EL (cell line): ENCODE measurements at places on chromosomes 12 and 14.

- no peak for DNase-seq
Measured at GRCh38 chr14:75120541-75121291, 6.1 kb downstream of the NEK9 start.

DNA sequence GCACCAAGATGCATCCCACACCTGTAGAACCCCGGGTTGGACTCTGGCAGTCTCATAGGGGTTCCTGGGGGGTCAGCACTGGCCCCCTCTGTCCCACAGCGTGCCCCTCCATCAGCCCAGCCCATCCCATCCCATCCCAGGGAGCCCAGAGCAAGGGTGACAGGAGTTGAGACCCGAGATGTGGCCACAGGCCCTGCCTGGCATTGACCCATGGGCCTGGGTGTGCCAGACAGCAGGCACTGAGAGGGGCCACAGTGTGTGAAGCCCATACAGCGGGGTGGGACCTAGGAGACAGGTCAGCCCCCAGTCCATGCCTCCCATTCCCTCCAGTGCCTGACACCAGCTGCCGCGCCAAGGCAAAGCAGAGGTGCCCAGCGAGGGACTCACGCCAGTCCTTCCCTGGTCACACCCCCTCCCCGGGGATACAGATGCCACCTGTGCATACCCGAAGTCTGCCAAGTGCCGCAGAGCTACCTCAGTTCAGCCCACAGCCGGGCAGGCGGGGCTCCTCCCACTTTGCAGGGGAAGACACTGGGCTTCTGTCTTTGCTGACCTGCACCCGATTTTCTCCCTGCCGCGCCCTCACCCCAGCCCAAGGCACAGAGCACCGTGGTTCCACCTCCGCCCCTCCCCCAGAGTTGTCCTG, 50.4 kb downstream of the CYP46A1 start:
- DNase-seq = no peak

- DNase-seq = no peak
Measured at GRCh38 chr12:84085046-84085445, 827.6 kb downstream of the SLC6A15 start.

- DNase-seq = no peak
Measured at GRCh38 chr14:76829650-76830421, 3.6 kb downstream of the LRRC74A start.

- no peak for DNase-seq
Measured at GRCh38 chr12:89247541-89247942, 104.8 kb downstream of the DUSP6 start.

GRCh38 chr12:1350055-1350933, 244.1 kb downstream of the FBXL14 start:
- DNase-seq = peak; percentile 95

DNA sequence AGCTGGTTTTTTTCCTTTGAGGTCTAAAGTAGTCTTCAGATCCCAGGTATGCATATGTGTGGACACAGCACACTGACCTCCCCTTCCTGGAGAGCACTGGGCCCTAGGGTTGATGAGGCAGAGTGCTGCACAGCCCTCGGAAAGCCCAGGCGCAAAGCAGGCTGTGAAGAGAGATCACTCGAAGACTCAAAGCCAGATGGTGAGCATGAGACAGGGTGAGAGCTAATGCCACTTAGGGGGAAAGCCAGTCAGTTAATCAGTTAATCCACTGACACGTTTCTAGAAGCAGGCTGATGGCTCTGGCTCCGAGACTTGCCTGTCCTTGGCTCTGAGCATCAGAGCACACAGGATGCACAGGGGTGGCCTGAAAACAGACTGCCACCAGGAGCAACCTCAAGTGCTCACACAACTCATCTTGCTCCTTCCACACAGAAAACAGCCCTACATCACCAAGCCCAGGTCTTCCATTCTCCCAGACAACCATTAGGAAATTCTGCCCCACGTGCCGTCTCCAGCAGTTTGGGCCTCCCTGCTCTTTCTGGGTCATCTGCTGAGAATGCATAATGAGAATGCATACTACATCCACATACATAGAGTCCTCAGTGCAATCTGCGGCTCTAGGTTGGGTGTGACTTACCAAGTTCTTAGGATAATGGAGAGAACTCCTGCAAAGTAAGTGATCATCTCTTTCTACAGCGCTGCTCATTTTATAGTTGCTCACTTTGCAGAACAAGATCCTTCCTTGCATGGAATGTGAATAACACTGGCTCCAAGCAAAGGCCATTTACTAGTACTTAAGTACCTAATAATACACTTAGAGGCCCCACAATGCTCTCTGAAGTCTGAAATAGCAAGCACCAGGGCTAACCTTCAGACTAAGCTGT, 12.0 kb downstream of the AQP6 start:
- DNase-seq = no peak

- DNase-seq = no peak
Measured at GRCh38 chr12:86249851-86250250, 6.3 kb downstream of the MGAT4C start.

DNA sequence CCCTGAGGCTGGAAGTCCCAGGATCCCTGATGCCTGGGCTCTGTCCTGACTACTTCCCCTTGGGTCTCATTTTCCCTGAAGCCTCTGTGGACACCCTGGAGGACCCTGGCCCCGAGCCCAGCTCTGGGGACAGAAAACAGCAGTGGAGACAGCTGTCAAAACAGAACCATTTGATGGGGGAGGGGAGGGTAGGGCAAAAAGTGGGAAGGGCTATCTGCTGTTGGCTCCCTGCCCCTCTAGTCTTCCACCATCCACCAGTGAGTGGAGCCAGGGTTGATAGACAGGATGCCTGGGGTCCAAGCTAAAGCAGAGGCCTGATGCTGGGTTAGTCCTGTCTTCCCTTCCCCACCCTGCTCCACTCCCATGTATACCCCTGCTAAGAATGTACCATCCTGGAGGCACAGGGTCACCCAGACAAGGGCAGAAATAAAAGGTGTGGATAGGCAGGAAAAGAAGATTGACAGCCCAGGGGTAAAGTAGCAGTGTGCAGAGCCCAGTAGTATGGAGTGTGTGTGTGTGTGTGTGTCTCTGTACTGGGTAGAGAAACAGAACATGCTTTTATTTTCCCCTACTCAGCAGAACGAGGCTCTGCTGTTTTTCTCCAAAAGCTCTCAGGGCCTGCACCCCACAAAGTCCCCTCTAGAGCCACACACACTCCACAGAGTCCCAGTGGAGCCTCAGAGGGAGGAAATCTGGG, 9.8 kb downstream of the ZNF385A start:
- no peak for DNase-seq

- no peak for DNase-seq
Measured at GRCh38 chr14:106875503-106875902, 1349.1 kb downstream of the TMEM121 start.

- DNase-seq = peak; percentile 18
Measured at GRCh38 chr14:63249092-63249491, 44.8 kb downstream of the RHOJ start.

- peak; percentile 50 for DNase-seq
Measured at GRCh38 chr14:23121361-23121771, 2.3 kb upstream of the CEBPE start.

DNA sequence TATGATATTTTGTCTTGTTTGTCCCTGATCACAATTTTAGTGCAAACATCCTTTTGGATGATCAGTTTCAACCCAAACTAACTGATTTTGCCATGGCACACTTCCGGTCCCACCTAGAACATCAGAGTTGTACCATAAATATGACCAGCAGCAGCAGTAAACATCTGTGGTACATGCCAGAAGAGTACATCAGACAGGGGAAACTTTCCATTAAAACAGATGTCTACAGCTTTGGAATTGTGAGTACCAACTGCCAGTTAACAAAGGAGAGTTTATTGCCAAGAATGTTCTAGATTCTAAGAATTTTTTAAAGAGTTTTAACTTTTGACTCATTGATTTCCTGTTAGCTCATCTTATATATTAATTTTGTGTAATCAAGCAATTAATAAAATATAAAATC, 55.4 kb downstream of the IRAK3 start:
- no peak for DNase-seq

- no peak for DNase-seq
Measured at GRCh38 chr12:52613384-52614030, 4.9 kb downstream of the KRT73 start.

GRCh38 chr12:31603546-31604009, 12.6 kb upstream of the DENND5B start:
- no peak for DNase-seq

DNA sequence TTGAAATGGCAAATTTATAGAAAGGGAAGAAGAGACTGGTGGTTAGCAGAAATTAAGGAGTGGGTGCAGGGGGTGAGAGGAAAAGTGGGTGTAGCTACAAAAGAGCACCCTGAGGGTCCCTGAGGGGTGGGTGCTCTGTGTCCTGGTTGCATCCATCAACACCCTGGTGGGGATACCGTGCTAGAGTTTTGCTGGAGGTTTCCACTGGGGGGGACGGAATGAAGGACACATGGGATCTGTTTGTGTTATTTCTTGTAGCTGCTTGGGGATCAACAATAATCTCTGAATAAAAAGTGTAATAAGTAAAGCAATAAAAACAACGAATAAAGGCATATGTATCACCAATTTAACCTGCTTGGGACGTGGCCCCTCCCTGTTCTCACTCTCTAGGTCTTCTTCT, 175.3 kb downstream of the KIF26A start:
- no peak for DNase-seq

- no peak for DNase-seq
Measured at GRCh38 chr12:109065154-109065852, 12.9 kb downstream of the USP30 start.

GRCh38 chr12:38907201-38907923, 2.0 kb upstream of the CPNE8 start:
- no peak for DNase-seq

DNA sequence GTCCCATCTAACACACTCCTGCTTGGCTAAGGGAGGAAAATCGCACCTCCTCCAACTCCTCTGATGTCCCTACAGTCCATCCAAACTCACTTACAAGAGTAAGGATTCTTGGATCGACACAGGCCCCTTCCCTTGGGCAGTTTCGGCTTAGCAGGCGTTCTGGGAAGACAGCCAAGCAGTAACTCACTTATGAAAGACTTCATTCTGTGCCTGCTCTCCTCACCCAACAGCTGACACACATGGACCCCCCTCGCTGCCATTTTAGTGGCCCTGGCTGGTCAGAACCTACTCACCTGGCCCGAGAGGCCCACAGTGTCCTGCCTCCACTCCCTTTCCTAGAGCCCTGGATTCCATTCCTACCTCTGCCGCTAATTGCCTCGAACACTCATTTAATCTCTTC, 52.3 kb upstream of the BCL2L14 start:
- DNase-seq = peak; percentile 29

- no peak for DNase-seq
Measured at GRCh38 chr12:93102744-93103143, 173.6 kb upstream of the EEA1 start.

DNA sequence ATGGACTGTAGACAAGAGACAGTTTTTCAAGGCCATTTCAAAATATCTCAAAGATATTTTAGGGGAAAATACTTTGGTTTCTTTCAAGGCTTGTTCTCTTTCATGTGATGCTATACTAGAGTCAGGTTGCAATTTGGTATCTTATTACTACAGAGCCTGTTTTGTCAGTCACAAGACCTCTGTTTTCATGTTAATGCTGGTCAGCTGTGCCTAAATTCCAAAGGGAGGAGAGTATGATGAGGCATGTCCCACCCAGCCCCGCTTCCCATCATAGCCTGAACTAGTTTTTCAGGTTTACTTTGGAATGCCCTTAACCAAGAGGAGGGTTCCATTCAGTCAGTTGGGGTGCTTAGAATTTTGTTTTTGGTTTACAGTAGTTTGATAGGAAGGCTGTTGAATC, 52.6 kb downstream of the GPHB5 start:
- no peak for DNase-seq

DNA sequence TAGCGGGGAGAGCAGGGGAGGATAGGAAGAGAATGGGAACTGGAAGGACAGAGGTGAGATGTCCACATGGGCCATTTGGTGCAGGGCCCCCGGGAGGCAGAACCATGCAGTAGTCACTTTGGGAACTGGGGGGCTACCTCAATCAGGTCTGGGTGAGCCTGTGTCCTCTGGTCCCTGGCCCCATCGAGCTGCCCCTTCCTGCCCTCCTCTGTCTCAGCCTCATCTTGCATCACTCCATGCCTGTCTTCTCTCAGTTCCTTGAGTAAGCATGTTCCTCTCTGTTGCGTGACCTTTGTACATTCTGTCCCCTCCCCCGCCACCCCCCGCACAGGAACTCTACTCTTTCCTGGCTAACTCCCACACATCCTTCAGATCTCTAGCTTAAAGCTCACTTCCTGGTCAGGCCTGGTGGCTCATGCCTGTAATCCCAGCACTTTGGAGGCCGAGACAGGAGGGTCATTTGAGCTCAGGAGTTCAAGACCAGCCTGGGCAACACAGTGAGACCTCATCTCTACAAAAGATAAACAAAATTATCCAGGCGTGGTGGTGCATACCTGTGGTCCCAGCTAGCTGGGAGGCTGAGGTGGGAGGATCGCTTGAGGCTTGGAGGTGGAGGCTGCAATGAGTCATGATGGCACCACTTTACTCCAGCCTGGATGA, 23.2 kb downstream of the FOS start:
- DNase-seq = no peak

GRCh38 chr12:87086118-87086891, 830.1 kb upstream of the MGAT4C start:
- peak; percentile 6 for DNase-seq

DNA sequence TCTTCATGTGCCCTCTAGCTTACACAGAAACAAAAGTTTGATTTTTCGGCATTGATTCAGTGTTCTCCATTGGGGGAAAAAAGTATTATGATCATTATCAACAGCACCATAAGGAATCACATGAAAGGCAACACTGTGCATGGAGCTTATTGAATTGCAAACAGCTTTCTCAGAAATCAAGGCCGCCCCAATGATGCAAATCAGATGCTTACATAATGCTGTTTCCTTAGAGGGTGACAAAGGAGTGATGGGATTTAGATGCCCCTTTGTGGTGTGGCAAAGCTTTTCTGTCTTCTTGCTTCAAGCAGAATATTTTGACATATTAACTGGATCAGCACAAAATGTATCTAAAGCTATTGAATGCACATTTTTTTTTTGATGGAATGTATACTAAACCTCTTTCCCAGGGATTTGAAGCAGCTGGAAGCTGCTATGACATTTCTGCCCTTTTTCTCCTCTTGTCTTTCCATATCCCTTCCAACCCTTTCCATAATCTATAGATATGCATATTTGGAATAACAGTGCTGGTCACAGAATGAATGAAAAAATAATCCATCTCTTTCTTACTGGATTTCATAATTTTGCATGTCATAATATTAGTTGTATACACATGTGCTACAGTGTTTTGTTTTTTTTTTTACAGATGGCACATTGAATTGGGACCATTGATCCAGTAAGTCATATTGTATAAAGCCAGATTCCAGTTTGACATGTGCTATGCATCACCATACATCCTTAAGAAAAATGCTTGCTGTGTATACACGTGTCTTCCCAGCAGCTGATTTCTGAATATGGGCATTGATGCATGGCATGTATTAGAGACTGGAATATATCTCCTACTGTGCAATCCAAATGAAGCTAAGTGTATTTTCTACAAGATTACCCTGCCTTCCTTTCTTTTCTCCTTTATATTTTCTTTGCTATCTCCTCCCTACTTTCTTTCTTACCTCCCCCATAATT, 259.7 kb upstream of the DCN start:
- DNase-seq = no peak

GRCh38 chr12:13444076-13444475, 247.6 kb downstream of the EMP1 start:
- DNase-seq = no peak

- DNase-seq = peak; percentile 66
Measured at GRCh38 chr12:50211392-50212070, 44.4 kb upstream of the CERS5 start.

GRCh38 chr12:108157870-108158459, 28.9 kb downstream of the WSCD2 start:
- DNase-seq = no peak

- DNase-seq = no peak
Measured at GRCh38 chr14:104554088-104554607, 25.4 kb upstream of the C14orf180 start.

- DNase-seq = peak; percentile 92
Measured at GRCh38 chr12:10395390-10395998, 5.7 kb upstream of the KLRK1 start.
